NCI-H2107 (cell line): ENCODE measurements at places on chromosomes 16 and 17.

- DNase-seq: no peak
Measured at GRCh38 chr16:53433930-53434376, 318 bp upstream of the RBL2 start.

DNA sequence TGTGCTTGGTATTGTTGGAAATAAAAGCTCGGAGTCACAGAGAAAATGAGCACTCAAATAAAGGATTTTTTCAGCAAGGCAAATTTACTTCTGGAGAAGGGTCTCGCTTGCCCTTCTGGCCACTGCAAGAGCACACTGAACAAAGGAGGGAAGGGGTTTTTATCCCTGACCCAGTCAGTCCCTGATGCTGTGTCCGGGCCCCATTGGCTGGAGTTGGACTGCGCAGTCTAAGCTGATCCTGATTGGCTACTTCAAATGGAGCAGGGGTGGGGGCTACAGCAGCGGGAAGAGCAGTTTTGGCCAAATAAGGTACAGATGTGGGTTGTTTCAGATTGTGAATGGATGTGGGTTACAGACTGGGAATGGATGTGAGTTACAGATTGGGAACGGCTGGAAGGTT is 4.3 kb upstream of the NLRP1 start:
- no peak for DNase-seq

DNA sequence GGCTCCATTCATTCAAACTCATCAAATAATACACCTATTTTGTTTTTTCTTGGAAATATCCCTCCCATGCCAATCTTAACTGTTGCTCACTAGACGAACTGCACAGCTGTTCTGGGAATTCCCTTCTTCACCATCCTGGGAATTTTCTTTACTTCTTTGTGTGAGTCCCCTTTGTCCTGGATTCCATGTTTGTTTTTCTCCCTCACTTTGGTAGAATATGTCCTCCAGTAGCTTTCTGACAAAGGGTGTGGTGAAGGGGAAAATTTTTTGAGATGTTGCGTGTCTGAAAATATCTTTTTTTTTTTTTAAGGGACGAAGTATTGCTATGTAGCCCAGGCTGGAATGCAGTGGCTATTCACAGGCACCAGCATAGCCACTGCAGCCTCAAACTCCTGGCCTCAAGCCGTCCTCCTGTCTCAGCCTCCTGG is 17.2 kb upstream of the UTP6 start:
- no peak for DNase-seq

GRCh38 chr17:58084317-58084981 is 1.2 kb downstream of the DYNLL2 start:
- peak; percentile 19 for DNase-seq

- DNase-seq: no peak
Measured at GRCh38 chr16:75342308-75342811, 90.9 kb upstream of the BCAR1 start.

DNA sequence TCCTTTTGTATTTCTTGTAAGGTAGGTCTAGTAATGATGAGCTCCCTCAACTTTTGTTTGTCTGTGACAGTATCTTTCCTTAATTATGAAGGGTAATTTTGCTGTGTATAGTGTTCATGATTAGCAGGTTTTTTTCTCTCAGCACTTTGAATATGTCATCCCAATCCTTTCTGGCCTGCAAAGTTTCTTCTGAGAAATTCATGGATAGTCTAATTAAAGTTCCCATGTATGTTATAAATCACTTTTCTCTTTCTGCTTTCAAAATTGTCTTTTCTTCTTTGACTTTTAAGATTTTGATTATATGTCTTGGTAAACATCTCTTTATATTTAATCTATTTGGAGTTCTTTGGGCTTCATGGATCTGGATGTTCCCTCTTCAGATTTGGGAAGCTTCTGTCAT is 54.3 kb upstream of the ZKSCAN2 start:
- no peak for DNase-seq
